ENCODE measurements at places on chromosomes 3 and 15.

DNA sequence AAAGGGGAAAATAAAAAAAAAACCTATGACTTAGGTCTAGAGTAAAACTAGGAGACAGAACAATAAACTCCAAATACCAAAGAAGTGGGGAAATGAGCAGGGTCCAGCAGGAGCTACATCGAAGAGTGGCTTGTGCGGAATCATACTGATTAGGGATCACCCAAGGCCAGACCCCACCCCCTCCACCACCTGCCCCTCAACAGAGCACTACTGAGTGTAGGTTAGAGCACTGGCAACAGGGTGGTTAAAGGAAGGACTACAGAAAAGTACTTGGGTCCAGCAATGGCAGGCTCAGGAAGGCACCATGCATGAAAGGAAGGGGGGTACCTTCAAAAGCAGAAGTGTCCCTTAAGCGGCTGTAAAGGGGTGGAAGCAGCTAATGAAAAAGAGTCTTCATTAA, 96.2 kb downstream of the UBE3A start:
- DNase-seq = no peak

GRCh38 chr3:56681984-56682461, 1.0 kb downstream of the TASOR start:
- DNase-seq = no peak

DNA sequence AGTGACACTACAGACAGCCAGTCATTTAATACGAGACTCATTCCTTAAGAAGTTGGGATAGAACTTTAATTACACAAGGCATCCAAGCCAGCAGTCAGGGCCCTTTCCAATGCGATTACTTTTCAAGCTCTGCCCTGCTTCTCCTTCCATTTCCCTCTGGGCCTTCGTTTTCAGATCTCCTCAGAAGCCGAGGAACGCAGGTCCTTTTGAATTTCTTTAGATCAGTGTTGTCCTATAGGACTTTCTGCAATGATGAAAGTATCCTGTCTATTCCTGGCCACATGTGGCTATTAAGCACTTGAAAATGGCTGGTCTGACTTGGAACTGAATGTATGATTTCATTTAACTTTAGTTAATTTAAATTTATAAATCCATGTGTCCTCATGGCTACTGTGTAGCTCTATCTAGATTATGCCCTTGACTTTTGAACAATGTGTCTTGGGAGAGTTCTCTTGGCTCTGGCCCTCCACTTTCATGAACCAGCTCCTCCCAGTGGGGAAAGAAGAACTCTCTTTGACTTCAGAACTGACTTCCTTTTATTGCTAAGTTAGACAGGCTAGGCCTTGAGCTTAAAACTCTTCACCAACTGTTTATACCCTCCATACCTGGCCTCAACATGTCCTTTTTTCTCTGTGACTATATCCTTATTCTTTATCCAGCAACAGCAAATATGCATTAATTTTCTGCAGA, 22.6 kb downstream of the TGFBR2 start:
- peak; percentile 68 for DNase-seq

GRCh38 chr3:37072892-37073291, 79.6 kb downstream of the MLH1 start:
- peak; percentile 85 for DNase-seq

- DNase-seq = no peak
These were observed 13.8 kb upstream of the STARD5 start for GRCh38 chr15:81337713-81338157.

GRCh38 chr3:188888321-188889053, 283.3 kb upstream of the TPRG1 start:
- DNase-seq = no peak

DNA sequence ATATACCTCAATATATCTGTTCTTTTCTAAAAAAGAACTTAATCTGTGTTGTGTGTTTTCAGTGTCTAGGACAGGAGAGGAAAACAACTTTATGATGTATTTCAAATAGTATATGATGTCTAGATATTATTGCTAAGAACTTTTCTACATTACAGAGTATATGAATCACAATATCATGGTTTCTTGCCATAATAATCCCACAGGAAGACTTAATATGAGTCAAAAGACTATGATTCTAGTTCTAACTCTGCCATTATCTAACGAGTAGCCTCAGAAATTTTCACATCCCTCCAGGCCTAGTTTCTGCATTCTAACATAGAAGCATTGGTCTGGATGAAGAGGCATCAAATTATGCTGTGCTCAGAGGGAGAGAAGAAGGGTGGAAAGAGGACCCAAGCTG, 107.7 kb upstream of the SPRED1 start:
- no peak for DNase-seq

DNA sequence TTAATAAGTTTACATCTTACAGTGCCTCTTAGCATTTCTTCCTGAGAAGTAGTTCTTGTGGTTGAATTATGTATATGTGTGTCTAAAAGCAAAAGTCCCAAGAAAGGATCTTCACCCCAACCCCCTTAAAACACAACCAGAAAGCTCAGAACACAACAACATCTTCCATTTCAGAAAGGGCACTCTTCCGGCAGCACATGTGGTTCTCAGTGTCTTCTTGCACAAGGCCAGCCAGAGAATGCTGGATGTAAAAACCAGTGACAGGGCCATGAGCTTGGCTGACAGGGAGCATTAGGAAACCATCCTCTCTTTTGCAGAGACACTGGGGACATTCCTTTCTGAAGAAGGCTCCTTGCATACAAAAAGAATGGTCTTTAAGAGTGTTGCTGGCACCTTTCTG, 45.0 kb downstream of the EEFSEC start:
- DNase-seq = no peak

- no peak for DNase-seq
These were observed 17.3 kb downstream of the TAMM41 start for GRCh38 chr3:11829416-11829815.

DNA sequence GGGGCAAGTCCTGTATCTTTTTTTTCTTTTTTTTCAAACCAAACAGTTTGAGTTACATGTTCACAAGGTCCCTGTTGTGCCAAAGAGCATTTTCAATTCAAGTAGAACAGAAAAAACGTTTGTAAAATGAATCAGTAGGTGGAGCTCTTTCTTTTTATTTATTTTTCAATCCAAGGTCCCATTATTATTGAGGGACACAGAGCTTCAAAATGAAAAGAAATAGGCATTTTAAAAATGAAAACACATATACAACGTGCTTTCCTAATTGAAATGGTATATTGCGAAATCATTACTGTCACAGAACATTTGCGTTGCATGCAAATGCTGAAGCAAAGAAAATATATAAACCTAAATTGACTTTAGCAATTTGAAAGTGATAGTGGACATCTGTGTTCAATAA, 711.0 kb downstream of the MECOM start:
- peak; percentile 8 for DNase-seq

- DNase-seq = no peak
These were observed 72.2 kb downstream of the KLF13 start for GRCh38 chr15:31398677-31399301.

- no peak for DNase-seq
These were observed 10.8 kb downstream of the THRB start for GRCh38 chr3:24483873-24484272.
